ENCODE measurements at places on chromosomes 2 and 18.

DNA sequence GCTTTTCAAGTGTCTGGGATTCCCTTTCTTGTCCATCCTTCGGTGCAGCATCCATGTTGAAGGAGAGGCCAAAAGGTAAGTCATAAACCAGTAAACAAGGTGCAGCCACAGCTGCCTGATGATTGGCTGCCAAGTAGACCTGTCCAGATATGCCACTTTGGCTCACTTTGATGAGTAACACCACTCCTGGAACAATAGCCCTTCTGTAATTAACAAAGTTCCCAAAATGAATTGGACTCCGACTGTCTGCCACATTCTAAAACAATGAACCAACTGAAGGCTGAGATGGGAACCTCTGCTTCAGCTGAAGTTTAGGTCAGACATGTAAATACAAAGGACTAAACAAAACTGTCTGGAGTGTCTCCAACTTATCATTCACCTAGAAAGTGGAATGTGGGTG lies 82.2 kb upstream of the LGALSL start:
- no peak for DNase-seq

DNA sequence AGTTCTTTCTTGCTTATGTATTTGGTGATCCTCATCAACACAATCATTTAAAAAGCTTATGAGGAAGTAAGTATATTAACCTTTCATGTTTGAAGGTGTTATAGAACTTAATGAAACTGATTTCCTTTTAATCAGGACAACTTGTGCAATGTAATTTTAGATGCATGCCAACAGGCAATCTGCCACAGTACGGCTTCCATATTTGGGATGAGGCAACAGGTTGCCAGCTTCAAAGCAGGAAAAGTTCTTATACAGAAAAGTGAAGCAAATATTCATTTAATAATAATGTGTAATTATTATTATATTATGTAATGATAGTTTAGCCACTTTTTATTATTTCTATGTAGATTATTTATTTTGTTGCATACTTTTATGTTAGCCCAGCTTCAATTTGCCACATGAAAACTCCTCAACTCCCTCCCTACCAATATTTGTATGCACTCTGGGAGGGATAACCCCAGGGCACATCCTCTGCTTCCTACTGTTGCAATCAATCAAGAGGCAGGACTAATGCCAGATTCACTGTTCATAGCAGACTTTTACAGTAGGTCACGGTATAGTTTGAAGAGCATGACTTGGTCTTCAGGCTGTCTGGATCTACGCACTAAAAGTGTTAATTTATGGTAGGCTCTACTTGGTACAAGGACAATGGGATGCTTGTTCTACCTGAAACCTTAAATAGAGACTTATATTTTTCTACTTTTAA lies 277.2 kb downstream of the AGPS start:
- DNase-seq: no peak

- DNase-seq: no peak
Observed at GRCh38 chr2:44719562-44719961, 221.9 kb upstream of the SIX3 start.

DNA sequence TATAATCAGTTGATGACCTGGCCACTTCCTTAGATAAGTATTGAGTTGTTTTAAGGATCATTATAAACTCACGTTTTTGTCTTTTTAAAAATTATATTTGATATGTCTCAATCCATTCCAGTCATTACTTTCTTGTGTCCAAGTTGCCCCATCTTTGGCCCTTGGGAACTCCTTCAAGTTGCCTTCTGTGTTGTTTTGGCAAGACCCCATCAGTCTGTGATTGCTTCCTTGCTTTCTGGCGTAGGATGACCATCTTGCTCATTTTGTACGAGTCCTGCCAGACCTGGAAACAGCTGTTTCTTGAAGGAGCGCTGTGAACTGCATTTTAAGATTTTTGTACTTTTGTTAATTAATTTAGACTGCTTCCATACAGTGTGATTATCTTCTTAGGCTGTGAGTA lies 68.9 kb upstream of the ITM2C start:
- no peak for DNase-seq

DNA sequence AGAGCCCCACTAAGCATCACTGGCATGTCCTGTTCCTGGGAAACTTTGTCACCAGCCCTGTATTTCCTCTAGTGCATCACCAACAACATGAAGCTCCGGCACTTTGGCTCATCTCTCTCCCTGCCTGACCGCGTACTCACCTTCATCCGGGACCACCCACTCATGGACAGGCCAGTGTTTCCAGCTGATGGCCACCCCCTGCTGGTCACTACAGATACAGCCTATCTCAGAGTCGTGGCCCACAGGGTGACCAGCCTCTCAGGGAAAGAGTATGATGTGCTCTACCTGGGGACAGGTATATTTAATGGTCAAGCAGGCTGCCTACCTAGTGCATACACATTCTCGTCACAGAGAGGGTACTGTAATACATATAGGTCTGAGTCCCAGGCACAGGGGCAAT lies 21.0 kb downstream of the SEMA4F start:
- no peak for DNase-seq

DNA sequence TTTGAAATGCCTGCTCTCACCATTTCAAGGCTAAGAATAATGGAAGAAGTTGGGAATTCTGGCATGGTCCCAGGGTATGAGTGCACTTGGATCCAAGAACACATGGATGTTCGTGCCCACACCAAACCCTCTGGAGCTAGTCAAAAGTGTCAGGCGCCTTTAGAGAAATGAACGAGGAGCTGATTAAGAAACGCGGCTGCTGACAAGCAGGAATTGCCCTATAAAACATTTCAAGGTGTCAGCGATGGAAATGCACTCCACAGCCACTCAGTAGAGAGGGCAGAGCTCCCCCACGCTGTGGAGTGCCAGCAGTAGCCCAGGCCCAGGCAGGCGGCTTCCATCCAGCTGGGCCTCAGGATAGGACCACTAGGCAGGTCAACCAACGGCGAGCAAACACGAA lies 213.7 kb downstream of the TTC32 start:
- no peak for DNase-seq

GRCh38 chr2:38552259-38552658 lies 50.5 kb downstream of the HNRNPLL start:
- DNase-seq: no peak

- DNase-seq: no peak
Observed at GRCh38 chr2:2464643-2465042, 133.6 kb upstream of the MYT1L start.

- DNase-seq: no peak
Observed at GRCh38 chr2:142100970-142101369, 29.8 kb downstream of the LRP1B start.

DNA sequence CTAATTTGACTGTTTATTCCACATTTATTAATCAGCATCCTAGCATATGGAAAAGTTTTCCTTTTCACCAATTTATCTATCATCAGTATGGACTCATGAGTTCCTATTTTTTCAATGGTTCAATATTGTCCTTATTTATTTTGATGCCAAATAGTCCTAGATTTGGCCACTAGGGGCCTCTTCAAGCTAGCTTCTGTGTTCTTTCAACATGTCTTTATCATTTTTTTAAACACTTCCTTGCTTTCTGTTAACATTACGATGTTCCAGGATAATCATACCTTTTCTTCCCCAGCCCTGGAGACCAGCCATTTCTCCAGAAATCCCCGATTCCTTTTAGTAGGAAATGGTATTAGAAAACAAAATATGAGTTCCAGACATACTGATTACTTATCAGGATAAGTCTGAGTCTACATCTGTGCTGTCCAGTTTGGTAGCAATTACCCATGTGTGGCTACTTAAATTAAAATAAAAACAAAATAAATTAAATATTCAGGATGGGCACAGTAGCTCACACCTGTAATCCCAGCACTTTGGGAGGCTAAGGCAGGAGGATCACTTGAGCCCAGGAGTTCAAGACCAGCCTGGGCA lies 70.6 kb downstream of the RPE start:
- no peak for DNase-seq

DNA sequence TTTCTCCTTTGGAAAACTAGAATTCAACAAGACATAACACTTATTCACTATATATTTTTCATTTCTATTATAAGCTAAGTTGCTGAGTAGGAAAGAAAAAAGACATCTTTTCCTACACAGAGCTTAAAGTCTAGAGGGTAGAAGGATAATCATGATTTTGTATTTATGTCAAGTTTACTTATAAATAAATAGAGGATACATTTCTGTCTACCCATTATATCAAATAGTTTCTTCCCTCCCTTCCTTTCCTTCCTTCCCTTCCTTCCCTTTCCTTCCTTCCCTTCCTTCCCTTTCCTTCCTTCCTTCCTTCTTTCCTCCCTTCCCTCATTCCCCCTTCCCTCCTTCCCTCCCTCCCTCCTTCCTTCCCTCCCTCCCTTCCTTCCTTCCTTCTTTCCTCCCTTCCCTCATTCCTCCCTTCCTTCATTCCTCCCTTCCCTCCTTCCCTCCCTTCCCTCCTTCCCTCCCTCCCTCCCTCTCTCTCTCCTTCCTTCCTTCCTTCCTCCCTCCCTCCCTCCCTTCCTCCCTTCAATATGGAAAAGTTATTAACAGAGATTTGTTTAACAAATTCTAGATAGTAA lies 308.4 kb upstream of the COL3A1 start:
- DNase-seq: no peak

DNA sequence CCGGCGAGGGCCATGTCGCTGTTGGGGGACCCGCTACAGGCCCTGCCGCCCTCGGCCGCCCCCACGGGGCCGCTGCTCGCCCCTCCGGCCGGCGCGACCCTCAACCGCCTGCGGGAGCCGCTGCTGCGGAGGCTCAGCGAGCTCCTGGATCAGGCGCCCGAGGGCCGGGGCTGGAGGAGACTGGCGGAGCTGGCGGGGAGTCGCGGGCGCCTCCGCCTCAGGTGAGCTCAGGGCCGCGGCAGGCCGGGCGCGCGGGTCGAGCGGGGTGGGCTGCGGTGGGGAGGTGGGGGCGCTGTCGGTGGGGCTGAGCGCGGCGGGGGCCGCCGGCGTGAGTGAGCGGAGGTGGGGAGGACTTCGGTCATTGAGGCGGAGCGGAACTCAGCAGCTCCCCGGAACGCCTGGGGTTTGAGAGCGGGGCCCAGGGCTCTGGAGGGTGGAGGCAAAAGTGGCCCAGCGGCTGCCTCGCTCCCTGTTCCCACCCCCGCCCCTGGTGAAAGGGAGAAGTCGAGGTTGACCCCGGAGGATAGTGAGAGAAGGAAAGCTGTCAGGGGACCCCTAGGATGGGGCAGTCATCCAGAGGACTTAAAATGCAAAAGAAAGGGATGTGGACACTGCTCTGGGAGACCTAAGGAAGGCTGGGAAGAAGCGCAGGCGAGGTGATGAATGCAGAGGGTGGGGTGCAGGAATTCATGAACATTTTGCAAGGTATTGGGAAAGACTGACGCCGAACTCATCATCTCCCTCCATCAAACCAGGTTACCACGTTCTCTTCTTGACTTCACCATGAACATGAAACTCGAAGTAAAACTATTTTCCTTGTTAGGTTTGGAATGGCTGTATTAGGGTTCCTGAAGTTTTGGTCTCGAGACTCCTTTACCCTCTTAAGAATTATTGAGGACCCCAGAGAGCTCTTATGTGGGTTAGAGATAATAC lies 633 bp downstream of the MALT1 start:
- DNase-seq: peak; percentile 71

DNA sequence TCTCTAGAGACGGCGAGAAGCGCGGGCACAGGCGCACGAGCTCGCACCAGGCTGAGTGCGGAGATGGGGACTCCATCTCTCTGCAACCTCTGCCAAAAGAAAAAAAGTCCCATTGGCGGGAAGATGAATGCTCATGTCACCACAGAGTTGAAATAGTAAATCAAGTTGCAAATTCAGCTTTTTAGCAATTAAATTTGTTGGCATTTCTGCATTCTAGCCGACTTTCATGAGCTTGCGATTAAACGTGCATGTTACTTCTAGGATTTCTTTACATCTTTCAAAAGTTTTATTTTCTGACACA lies 588 bp downstream of the CHAC2 start:
- DNase-seq: peak; percentile 62

GRCh38 chr18:55878224-55878623 lies 290.2 kb upstream of the TCF4 start:
- no peak for DNase-seq

GRCh38 chr18:60021556-60021955 lies 121.8 kb downstream of the PMAIP1 start:
- DNase-seq: no peak

GRCh38 chr2:33264766-33265165 lies 211.7 kb upstream of the RASGRP3 start:
- no peak for DNase-seq

DNA sequence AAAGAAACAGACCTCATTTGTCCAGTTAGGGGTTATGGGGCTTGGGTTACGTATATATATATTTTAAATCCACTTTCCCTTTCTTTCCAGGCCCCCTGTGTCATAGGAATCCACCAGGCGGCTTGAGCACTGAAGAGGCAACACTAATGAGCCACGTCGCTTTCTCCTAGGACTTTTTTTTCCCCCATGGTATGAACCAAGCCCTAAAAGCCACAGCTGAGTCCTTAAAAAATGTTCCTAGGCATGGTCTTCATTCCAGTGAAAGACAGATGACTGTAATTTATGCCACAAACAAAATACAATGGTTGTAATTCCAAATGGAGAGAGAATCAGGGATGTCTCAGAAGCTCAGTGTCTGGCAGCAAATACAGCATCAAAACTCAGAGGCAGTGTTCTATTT lies 146.8 kb downstream of the EPHA4 start:
- DNase-seq: no peak

DNA sequence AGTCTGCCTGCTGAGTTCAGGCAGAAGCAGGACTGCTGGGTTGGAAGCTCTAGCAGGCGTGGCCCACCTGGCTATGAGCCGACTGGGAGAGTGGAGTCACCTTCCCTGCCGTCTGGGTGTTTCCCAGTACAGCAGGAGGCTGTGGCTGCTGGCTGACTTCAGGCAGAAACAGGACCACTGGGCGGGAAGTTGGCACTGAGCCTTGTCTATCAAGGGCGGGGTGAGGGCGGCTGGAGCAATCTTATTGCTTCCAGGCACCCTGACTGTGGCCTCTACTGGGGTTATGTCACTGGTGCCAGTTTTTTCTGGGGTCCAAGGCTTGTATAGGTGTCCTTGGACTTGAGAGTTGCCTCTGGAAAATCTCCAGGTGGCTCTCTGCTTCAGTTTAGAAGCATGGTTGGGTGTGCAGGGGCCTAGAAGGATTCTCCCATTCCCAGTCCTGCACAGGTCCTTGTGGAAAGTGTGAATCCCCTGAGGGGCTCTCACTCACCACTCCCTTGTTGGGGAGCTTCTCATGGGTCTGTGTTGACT lies 30.5 kb downstream of the LTBP1 start:
- DNase-seq: no peak

DNA sequence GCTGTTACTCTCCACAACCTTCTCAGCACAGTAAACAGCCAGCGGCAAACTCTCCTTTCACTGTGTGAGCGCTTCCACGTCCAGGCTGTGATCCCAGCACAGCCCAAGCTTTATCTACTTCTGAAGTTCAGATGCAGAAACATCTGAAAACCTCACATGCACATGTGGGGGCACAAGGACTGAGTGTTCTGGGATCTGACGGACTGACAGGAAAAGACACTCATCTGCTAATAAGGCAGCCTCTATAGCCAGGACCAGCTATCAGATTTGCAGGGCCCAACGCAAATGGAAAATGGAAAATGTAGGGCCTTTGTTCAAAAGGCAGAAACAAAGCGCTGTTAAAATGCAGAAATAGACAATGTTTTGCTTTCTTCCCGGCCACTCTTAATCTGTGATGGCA lies 133.8 kb upstream of the ARHGAP28 start:
- DNase-seq: no peak

All from NCI-H524 (cell line).